ENCODE measurements at places on chromosomes 7 and 10.

DNA sequence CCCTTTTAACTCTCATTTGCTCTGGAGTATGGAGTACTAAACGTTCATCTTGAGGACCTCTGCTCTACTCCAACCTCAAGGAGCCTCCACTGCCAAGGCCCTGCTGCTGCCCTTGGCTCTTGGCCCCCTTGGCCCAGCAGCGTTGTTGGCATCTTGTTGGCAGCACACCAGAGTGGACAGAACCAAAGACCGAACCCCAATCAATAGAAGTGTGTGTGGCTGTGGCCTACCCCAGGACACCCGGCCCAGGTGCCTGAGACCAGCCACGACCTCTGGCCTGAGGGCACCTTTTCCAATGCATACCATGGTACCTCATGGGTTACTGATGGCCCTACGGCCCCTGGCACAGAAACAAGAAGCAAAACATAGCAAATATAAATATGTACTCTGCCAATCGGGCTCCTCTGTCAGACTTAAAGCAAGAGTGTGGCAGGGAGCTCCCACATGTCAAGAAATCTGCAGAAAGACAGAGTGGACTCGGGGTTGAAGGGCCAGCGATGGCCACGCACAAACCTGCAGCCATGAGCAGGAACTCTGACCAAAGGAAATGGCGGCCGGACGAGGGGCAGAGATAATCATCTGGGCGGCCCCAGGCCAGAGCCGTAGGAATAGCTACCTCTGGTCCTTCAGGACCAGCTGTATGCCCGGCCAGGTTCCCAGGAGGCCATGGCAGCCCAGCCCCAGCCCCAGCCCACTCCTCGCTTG lies 2.9 kb downstream of the NPC1L1 start:
- DNase-seq, result no peak

DNA sequence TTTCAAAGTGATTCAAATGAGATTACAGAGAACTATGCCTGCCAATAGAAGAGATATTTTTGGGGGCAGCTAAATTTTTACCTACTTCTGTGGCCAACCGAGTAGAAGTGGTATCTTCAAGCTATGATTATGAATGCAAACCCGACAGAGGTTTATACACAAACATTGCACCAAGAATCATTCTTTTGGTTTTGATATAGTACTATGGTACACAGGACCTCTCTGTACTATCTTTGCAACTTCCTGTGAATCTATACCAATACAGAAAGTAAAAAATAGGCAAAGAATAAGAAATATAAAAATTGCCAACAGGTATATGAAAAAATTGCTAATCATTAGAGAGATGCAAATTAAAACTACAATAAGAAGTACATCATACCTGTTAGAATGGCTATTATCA lies 103.2 kb upstream of the VIPR2 start:
- DNase-seq, result no peak

DNA sequence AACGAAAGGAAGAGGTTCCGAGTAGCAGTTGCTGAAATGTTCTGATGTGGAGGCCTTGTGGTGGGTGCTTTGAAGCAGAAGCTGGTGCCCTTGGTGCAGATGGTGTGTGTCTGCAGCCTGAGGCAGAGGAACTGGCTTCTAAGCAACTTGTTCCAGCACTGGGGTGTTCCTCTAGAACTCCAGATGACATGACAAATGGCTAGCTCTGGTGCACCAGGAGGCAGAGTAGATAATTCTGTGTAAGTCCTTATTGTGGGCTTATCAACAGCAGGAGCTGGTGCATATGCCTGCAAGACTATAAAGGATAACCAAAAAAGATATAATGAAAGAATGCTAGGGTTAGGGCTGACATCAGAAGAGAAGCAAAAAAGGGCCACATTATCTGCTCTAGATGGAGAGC lies 76.5 kb downstream of the ARL5B start:
- no peak for DNase-seq

DNA sequence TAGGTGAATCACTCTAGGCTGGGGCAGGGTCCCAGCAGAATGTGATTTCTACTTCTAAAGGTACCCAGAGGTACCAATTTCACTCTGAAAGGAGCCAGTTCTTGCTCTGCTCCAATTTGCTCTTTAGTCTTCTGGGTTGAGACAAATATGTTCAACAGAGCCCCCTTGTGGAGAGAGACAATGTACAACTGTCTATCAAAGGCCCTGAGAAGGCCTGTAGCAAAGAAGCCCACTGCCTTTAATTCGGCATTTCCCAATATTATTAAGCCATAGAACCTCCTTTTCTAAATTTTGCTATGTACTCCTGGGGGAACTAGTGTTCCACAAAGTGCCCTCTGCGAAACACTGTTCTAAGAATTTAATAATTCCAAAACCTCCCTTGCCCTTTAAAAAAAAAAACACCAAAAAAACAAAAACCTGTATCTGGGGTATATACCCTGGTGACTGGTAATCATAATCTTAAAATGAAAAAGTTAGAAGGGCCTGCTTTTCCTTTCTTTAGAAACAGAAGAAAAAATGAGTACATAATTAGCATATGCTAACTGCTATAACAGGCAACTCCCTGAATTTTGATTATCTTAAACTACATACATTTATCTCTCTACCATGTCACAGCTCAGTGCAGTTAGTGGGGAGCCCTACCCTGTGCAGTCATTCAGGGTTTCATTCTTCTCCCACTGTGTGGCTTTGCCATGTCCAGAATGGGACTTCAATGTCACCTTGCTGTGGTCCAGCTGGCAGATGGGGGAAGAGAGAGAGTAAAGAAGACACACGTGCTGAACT lies 160.9 kb upstream of the BMPER start:
- no peak for DNase-seq

GRCh38 chr10:132452216-132452650 lies 55.2 kb downstream of the PWWP2B start:
- DNase-seq, result no peak

GRCh38 chr10:10292501-10292900 lies 725.2 kb upstream of the CELF2 start:
- DNase-seq, result no peak

- DNase-seq, result no peak
These were observed 299.4 kb downstream of the LRRTM3 start for GRCh38 chr10:67225226-67225625.

DNA sequence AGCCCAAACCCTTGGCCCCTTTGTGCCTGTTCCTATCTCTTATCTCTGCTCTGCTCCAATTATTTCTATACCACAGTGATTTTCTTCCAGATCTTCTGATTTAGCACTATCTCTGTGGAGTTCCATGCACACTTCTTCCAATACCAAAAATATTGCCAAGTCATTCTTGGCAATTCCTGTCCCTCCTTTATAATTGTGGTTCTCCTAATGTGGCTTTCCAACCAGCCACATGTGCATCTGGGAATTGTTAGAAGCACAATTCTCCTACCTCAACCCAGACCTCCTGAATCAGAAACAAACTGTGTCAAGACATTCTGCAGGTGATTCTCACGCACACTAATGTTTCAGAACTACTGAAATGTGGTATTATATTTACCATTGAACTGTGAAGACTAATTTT lies 447.8 kb upstream of the IGFBP3 start:
- no peak for DNase-seq

DNA sequence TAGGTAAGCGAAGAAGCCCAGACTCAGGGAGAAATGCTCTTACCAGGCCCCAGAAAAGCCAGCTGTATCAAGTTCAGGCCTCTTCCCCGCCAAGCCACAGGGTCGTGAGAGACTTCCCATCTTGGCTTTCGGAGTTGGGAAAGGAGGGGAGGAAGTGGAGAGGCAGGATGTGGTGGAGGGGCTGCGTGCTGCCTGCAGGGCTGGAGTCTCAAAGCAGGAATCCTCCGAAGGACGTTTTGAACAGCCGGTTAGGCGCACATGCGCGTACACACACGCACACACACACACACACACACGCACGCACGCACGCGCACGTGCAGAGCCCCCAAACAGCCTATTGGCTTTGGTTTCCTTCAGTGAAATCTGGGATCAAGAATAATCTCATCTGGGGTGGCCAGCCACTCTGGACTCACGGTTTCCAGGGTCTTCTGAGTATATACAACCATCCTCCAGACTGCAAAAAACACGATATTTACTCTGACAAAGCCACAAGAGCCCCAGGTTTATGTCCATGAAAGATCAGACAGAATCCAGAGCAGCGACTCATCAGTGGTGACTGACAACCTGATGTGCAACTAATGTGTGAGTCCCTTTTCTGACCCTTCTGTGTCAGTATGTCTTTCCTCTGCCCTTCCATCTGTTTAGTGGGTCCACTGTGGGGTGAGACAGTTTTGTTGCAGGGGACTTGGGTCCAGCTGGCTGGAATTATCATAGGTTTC lies 115.0 kb upstream of the ZNF438 start:
- DNase-seq, result no peak

GRCh38 chr10:46091080-46091827 lies 45.2 kb upstream of the MSMB start:
- DNase-seq, result no peak

- DNase-seq, result no peak
These were observed 7.5 kb downstream of the MRPL43 start for GRCh38 chr10:100979791-100980272.

GRCh38 chr10:119024882-119025281 lies 4.6 kb upstream of the NANOS1 start:
- no peak for DNase-seq

DNA sequence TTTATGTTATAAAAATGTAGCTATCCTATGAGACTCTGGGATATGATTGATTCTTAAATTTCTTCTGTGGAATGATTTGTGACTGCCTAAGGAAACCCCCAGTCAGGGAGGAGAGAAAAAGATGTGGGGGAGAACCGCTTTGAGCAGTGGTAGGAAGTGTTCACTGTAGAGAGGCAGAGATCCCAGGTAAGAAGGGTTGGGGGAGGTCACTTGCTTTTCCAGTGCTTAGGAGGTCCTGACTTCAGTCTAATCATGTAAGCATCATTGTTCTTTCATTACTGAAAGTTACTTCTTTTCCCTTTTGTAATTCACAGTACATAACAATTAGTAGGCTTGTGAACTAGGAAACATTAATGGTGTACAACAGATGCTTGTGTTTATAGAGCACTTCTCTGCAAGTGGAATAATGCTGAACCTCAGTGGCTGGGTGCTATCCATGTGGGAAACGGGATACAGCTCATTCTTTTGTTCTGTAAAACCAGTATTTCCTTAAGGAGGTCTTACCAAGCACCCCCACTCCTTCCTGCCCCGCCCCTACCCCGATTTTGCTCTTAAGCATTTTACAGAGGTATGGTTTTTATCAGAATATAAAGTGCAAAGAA lies 165.4 kb downstream of the ST7 start:
- no peak for DNase-seq

DNA sequence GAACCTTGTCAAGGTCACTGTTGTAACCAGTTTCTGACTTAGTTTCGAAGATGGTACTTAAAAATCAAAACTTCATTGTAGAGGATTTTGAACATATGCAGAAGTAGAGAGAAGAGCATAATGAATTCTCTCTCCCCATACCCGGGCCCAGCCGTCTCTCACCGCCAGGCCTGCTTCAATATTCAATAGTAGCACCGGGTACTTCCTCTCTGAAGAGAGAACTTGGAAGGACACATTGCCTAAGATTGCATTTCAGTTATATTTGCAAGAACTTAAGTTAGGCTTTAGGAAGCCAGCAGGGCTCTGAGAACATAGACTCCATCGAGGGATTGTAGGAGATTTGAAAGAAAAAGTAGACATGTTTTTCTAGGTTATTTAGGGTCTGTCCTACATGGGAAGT lies 19.1 kb downstream of the LMTK2 start:
- no peak for DNase-seq

- no peak for DNase-seq
These were observed 33.9 kb upstream of the ORC5 start for GRCh38 chr7:104241538-104242209.

DNA sequence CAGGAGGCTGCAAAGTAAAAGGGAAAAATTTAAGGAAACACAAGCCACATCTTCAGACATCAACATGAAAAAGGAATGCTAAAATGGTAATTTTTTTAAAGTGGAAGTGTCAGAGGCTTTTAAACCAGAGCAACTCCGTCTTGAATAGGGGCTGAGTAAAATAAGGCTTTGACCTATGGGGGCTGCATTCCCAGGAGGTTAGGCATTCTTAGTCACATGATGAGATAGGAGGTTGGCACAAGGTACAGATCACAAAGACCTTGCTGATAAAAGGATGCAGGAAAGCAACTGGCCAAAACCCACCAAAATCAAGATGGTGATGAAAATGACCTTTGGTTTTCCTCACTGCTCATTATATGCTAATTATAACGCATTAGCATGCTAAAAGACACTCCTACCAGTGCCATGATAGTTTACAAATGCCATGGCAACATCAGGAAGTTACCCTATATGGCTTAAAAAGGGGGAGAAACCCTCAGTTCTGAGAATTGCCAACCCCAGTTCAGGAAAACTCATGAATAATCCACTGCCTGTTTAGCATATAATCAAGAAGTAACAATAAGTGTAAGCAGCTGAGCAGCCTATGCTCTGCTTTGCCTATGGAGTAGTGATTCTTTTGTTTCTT lies 128.3 kb downstream of the SKAP2 start:
- no peak for DNase-seq

DNA sequence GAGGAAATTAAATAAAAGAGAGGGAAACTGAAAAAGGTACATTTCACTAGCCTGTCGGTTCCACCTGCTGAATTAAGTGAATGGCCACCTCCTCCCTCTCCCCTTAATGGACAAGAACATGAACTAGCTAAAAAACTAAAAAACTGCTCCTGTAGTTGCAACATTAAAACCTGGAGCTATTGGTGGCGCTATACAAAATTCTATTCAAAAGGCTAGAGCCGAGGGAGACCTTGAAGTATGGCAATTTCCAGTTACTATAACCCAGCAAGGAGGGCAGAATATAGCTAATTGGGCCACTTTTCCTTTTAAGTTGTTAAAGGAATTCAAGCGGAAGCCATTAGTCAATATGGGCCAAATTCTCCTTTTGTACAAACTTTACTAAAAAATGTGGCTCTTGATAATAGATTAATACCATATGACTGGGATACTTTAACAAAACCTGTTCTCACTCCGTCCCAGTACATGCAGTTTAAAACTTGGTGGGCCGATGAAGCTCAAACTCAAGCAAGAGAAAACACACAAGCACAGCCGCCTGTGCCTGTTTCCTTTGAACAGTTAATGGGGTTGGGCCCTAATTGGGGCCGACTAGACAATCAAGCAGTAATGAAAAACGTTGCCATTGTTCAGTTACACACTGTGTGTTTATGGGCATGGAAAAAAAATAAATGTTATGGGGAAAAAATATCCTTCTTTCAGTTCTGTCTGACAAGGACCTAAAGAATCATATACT lies 6.5 kb upstream of the CHST3 start:
- no peak for DNase-seq

DNA sequence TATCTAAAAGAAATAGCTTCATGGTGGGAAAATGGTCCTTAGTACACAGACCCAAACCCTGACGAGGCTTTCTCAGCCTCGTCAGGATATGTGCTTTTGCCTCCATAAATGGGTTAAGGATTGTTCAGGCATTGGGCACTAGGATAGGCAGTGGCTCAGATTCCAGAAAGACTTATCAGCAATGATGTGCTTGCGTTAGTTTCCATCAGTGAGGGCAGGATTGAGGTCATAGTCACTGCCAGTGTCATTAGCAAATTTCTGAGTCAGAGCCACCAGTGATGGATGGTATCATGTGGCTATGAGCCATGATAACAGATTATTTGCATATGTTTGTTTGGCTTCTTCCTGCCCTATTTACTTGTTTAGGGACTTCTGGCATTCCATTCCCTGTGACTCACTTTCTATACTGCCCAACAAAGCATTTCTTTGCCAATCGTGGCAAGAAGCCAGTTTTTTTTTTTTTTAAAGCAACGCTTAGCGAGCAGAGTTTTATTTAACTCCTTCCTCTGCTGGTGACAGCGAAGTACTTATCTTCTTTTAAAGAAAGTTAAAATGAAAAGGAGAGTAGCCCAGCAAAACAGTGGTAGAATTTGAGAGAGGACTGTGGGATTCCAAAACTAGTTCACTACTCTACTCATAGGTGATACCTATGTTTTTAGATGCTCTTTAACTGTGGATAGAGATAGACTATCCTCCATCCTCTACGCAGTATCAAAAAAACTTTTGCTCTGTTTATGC lies 44.4 kb downstream of the MYPN start:
- no peak for DNase-seq
